Inflammatory macrophage (primary cell): ENCODE measurements at places on chromosomes 6 and 20.

DNA sequence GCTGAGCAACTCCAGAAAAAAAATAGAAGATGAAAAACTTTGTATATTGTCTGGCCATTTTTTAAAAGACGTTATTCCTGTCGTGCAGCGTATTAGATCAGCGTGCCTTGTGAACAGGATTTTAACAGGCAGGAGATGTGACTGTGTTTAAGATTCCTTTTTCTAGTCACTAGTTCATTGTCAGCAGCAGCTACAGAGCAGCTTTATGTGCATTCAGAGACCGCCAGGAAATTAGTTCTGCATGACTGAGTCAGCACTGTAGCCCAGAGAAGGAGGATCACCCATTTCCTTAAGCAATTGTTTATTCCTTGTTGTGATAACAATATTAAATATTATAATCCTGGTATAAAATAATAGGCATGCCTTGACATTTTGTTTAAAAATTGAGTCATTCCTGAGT is 75.4 kb upstream of the ADGRB3 start:
- DNase-seq = no peak

DNA sequence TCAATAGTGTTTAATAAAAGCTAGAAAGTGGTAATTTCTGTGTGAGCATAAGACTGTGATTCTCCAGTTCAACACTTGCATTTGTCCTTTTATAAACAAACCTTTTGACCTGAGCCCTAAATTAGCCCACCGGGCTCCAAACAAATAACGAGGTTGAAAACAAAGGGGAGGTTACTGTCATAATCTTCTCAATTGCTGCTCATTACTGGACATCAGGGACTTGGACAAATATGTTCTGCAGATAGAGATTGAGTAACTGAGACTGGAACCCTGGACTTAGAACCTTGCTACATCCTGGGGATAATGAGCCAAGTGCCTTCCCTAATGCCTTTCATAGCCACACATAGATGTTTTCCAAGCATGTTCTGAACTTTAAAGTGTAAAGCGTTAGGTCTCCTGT is 84.2 kb upstream of the PCSK2 start:
- DNase-seq = no peak

DNA sequence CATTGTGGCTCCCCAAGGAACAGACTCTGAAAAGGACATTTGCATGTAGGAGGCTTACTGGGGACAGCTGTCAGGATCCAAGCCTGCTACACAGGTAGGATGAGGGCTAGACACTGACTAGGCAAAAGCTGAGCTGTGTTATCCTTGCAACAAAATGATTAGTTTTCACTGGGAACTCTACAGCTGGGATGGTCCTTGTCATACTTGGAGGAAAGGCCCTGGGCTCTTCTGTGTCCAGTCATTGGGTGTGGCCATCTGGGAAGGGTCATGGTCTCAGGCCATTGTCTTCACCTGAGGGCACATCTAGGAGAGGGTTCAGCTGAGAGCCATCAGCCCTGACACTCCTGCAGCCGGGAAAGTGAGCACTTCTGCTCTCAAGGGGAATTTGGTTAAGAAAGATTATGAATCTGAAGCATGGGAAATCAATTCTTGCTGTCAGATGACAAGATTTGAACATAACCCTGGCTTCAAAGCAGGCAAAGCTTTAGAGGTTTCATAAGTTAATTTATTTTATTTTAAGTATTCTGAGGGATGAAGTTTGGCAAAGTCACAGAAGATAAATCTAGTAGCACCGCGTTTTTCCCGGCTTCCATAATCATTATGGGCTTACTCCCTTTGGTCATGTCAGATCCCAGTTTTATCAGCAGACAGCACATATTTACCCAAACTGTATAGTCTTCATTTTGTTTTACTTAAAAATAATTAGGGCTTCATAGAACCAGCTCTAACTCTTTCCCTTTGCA is 78.4 kb upstream of the SLC22A23 start:
- no peak for DNase-seq

DNA sequence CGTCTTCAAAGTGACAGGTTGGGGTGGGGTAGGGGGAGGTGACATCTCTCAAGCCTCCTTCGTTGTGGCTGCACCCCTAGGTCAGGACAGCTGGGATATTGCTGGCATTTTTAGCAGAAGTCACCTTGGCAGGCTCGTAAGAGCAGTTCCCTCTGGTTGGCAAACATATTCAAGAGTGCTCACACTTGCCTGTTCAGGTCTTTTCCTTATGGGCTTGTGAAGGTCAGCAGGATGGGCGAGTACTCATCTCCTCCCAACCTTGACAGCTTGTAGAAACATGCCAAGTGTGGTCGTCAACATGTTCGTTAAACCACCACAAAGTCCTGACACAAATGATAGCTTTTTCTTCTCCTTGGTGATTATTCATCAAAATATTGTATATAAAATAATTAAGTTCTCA is 113.6 kb downstream of the HDGFL1 start:
- DNase-seq = no peak

GRCh38 chr6:26197933-26198721 is 110.9 kb downstream of the HFE start:
- peak; percentile 70 for DNase-seq

DNA sequence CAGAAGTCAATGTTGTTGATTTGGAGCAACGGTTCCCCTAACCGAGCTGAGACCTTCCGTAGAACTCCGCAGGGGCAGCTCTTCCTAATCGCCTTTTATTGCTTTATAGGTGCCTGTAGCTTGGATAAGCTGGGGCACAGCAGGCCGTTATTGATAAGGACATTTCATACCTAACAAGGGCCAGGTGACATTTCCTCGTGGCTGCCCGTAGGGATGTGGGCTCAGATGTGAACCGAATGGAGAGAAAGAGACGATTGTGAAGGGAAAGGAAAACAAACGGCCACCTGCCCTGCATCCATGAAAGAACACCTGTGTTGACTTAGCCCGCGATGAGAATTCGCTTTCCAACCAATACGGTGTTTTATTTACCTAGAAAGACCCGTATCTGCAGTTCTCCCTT is 53.3 kb upstream of the DACT2 start:
- DNase-seq = no peak

DNA sequence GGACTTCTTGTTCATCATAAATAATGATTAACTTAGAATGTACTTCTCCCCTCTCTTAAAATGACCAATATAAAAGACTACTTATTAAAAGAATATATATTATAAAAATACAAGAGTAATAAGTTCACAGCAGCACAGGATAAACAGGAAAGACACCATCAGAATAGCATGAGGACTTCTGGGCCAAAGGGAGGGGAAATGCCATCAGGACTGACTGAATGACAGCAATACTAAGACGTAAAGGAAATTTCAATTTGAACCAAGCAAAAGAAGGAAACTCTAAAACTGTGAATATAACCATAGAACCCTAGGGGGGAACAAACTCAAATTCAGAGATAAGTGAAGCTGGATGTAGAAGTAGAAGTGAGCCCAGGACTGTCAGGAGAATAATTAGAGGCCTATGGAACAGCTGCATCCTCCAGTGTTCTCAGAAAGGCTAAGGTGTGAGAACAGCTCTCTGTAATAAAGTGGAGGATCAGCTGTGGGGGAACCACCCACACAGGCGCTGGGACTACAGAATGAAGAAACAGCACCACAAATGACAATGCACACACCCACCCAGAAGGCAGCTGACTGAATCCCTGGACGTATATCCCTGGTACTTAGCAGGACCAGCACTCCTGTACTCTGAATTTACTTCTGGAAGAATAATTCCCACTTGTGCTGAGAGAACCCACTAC is 37.8 kb downstream of the ZHX3 start:
- peak; percentile 18 for DNase-seq

DNA sequence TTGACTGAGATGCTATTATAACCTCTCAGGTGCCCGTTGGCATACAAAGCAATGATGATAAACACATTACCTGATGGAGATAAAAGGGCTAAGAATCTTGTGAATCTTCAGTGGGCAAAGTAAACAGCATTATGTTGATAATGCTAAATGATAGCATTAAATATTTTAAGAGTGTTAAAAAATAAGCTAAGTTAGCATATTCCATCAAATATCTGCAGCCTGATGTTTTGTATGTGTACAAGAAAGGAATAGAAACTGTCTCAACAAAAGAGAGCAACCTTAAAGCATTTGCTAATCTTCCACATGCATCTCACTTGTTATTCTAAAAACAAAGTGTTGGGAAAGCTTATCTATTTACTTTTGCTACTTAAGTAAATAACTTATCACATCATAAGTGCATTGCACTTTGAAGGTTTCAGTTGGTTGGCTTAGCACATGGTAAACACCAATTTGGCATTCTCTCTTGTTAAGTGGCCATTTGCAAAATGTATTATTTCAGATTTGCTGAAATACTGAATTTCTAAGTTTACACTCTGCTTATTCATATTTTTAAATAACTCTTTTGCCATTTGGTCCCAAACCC is 151.6 kb downstream of the SYNDIG1 start:
- DNase-seq = no peak

GRCh38 chr6:137700751-137701477 is 166.1 kb upstream of the TNFAIP3 start:
- DNase-seq = no peak

DNA sequence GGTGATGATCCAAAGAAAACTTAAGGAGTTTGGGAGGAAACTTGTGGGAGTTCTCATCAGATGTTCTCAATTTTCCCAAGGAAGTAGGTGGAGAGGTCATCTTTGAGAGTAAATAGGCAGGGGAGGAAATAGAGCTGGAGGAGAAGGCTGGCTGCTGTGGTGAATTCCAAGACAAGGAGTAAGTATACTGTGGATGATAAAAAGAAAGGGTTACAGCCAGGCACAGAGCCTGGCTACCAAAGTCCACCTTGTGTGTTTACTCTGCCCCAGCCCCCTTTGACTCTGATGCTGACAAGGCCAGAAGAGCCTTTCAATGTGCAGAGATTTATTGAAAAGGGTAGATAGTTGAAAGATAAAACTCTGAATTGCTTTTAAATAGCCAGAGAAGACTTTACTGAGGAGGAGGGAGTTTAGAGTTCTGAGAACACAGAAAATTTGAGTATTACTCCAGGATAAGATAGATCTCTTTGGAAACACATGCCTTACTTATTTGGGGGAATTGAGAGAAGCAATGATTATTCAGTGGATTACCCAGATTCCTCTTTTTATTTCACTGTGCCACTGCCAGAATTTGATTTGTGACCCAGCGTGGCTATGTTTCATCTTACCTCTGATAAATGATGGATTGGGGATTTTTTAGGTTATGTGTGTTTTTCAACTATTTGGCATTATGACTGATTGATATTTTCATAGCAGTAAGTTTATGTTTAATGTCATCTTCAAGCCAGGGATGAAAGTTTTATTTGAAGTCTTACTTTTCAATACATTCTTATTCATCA is 182.6 kb upstream of the JAG1 start:
- no peak for DNase-seq

- DNase-seq = no peak
Observed at GRCh38 chr20:50172347-50173013, 18.1 kb upstream of the CEBPB start.

DNA sequence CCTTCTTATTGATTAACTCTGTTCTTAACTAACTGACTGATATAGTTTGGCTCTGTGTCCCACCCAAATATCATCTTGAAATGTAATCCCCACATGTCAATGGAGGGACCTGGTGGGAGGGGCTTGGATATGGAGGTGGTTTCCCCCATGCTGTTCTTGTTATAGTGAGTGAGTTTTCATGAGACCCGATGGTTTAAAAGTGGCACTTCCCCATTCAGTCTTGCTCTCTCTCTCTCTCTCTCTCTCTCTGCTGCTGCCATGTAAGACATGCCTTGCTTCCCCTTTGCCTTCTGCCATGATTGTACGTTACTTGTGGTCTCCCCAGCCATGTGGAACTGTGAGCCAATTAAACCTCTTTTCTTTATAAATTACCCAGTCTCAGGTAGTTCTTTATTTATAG is 81.8 kb upstream of the SPACA1 start:
- DNase-seq = no peak

- no peak for DNase-seq
Observed at GRCh38 chr6:101607111-101607690, 213.7 kb downstream of the GRIK2 start.

DNA sequence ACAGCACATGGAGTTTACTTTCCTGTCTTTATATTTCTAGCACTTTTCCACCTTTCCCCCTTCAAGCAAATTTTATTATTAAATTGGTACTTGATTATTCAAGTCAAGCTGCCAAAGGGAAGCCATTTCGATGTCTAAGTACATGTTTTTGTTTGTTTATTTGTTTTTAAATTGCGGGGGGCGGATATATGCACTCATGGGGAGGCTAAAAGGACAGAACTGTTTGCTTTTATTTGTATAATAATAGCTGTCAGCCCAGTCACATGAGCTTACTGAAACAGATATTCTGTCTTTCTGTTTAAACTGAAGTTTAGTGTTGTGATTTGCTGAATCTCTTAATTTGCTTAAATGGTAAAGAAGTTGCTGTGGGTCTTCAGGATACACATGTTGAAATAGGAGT is 49.6 kb upstream of the PLCG1 start:
- DNase-seq = no peak

- no peak for DNase-seq
Observed at GRCh38 chr20:45329497-45330319, 18.5 kb downstream of the SDC4 start.

DNA sequence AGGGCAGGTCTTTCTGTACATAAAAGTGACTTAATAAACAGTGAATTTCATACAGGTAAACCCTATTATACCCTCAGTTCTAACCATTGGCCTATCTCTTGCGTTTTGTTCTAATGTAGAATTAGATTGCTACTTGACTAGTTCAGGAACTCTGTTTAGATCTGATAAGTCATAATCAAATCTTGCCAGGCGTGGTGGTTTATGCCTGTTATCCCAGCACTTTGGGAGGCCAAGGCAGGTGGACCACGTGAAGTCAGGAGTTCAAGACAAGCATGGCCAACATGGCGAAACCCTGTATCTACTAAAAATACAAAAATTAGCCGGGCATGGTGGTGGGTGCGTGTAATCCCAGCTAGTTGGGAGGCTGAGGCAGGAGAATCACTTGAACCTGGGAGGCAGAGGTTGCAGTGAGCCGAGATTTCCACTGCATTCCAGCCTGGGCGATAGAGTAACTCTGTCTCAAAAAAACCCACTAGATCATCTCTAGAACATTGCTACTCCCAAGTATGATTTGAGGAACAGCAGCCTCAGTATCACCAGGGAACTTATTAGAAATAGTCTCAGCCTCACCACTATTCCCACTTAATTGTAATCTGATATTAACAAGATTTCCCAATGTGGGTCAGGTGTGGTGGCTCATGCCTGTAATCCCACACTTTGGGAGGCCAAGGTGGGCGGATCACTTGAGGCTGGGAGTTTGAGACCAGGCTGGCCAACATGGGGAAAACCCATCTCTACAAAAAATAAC is 12.2 kb downstream of the GTPBP2 start:
- DNase-seq = no peak

GRCh38 chr20:20466341-20466879 is 98.5 kb downstream of the INSM1 start:
- DNase-seq = no peak

- DNase-seq = no peak
Observed at GRCh38 chr6:52994031-52994838, 849 bp downstream of the GSTA4 start.

DNA sequence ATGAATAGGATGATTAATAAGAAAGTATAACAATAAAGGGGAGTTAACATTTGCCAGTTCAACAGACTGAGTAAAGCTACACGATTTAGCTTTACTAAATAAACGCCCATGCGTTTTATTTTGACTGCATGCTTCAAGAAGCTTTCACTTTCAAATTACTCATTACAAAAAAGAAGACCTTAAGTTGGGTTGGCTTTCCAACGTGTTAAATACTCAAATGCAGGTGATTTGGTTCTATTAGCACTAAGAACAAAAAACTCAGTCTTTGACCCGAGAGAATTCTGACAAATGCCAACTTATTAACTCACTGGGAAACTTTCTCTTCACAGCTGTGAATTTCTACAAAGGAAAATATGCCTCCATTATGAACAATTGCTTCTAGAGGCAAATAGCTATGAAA is 24.8 kb downstream of the RNF146 start:
- DNase-seq = no peak

- DNase-seq = peak; percentile 81
Observed at GRCh38 chr6:24720131-24720603, 1.2 kb upstream of the C6orf62 start.
